B cell (primary cell): ENCODE measurements at places on chromosomes 6 and 20. TPM values are rescaled to one million over a fixed set of nuclear protein-coding genes. Genes with fewer than 3 reads are reported as not detected.

- H3K4me1 ChIP-seq = no peaks in the 10 kb centered on the region
- no peaks in the 10 kb centered on the region for H3K36me3 ChIP-seq
- H3K4me3 ChIP-seq = no peak overlapping the region
- H3K27ac ChIP-seq = no peak overlapping the region
These were observed 101.7 kb upstream of the SMLR1 start for GRCh38 chr6:130725551-130725950.

- H3K4me1 ChIP-seq = no peaks in the 10 kb centered on the region
- H3K36me3 ChIP-seq = no peaks in the 10 kb centered on the region
- H3K27me3 ChIP-seq = no peaks in the 10 kb centered on the region
- H3K27ac ChIP-seq = no peak overlapping the region
These were observed 19.3 kb upstream of the RNGTT start for GRCh38 chr6:88982720-88983119.

- H3K36me3 ChIP-seq = no peaks in the 10 kb centered on the region
- no peak for DNase-seq
- H3K27ac ChIP-seq = no peak overlapping the region
- H3K4me1 ChIP-seq = peaks cover 1% of the 10 kb centered on the region
These were observed 6.2 kb upstream of the CD93 start for GRCh38 chr20:23092384-23092756.

DNA sequence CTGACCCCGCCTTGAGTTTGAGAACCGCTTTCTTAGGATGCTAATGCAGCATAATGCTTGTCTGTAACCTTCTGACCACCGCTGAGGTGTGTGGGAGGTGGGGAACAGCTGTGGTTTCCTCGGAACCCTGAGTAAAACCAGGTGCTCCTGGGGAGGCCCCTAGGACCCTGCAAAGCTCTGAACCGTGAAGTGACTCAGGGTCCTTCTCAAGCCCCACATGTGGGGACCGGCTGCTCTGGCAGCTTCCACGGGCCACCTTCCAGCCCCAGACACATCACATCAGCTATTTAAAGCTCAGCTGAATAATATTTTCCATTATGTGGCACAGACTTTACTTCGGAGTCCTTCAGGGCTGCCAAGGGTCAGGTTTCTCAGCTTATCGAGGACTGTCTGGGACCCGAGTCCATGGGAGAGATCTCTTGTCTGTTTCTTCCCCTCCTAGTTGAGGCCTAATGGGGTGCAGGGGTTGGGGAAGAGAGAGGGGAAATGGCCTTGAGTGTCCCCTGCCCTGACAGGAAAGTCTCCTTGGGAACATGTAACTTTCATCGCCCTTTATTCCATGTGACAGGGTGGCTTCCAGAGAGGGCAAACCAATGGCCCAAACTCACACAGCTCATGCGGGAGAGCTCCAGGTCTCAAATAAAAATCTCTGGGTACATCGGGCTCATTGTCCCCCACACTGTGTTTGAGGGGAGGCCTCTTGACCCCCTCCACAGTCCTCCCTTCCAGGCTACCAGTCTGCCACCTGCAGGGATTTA, 186.1 kb upstream of the SLC24A3 start:
- H3K27ac ChIP-seq = no peak overlapping the region
- no peaks in the 10 kb centered on the region for H3K36me3 ChIP-seq

DNA sequence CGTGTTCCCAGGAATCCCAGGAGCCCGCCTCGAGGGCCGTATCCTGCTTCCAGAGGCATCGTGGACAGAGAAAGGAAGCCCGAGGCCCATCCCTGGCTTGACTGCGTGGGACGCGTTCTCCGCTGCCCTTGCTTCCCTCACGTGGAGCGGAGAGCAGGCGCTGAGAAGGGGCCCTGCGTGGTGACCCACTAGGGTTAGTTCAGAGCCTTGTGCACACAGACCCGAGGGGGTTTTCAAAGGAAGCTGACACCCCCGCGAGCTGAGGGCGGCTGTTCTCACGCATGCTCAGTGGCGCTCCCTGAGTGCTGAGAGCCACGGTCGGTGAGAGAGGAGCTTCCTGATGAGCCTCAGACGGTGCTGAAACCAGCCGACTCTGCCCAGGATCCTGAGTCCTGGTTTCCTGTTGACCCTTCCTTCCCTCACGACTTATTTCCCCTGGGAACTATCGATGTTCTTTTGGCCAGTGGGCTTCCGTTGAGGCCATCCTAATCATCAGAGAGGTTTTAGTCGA, 28.9 kb upstream of the CCR6 start:
- peaks cover 99% of the 10 kb centered on the region for H3K4me1 ChIP-seq
- peak overlapping the region; percentile 99 for H3K27ac ChIP-seq
- DNase-seq = peak; percentile 94
- H3K4me3 ChIP-seq = peak overlapping the region; percentile 59

GRCh38 chr6:5936631-5937030, 70.1 kb downstream of the NRN1 start:
- peaks cover 5% of the 10 kb centered on the region for H3K27me3 ChIP-seq
- no peaks in the 10 kb centered on the region for H3K36me3 ChIP-seq
- no peak for DNase-seq
- H3K4me3 ChIP-seq = no peak overlapping the region
- H3K27ac ChIP-seq = no peak overlapping the region

DNA sequence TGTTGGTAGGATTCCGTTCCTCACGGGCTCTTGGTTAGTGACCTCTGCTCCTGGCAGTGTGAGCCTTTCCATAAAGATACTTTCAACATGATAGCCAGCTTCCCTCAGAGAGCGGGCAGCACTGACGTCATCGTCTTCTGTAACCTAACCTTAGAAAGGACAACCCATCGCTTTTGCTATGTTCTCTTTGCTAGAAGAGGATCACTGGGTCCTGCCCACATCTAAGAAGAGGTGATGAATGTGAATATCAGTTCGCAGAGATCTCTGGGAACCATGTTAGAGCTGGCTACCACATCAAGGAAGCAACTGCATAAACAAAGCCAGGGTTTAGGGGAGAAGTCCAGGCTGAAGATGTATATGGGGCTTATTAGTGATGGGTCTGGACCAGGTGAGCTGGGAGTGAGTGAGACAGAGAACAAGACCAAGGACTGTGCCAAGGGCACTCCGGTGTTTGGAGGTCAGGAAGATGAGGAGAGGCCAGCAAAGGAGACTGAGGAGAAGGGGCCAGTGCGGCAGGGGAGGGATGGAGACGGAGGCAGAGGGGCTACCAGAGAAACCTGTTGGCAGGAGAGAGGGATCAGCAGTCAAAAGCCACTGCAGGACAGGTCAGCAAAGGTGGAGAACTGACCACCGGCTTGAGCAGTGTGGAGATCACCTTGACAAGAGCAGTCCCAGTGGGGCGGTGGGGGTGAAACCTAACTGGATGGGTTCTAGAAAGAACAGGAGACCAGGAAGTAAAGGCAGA, 39.7 kb downstream of the PIM1 start:
- H3K4me3 ChIP-seq = no peak overlapping the region
- no peak overlapping the region for H3K27ac ChIP-seq
- no peak for DNase-seq
- H3K27me3 ChIP-seq = no peaks in the 10 kb centered on the region
- peaks cover 4% of the 10 kb centered on the region for H3K4me1 ChIP-seq
- H3K36me3 ChIP-seq = no peaks in the 10 kb centered on the region

- no peak overlapping the region for H3K27ac ChIP-seq
- H3K36me3 ChIP-seq = no peaks in the 10 kb centered on the region
- no peak overlapping the region for H3K4me3 ChIP-seq
- no peak for DNase-seq
These were observed 14.9 kb downstream of the ADTRP start for GRCh38 chr6:11763460-11764249.

The LKAAEAR1 gene
- 1.8 and 1.9 TPM in 2 replicates for total RNA-seq
